ENCODE measurements at places on chromosomes 2 and 18. TPM values are rescaled to one million over a fixed set of nuclear protein-coding genes. Genes with fewer than 3 reads are reported as not detected.

- H3K27ac ChIP-seq: peak overlapping the region; percentile 99
- peak; percentile 80 for DNase-seq
- H3K4me1 ChIP-seq: peaks cover 80% of the 10 kb centered on the region
- H3K27me3 ChIP-seq: no peaks in the 10 kb centered on the region
- peak overlapping the region; percentile 87 for H3K4me3 ChIP-seq
- H3K36me3 ChIP-seq: peaks cover 11% of the 10 kb centered on the region
These were observed 4.9 kb downstream of the ZAP70 start for GRCh38 chr2:97718051-97718882.

The COL3A1 gene
- not detected for total RNA-seq

GRCh38 chr2:240556553-240557100, 1.2 kb downstream of the ANKMY1 start:
- DNase-seq: peak; percentile 65
- H3K27ac ChIP-seq: no peak overlapping the region
- H3K27me3 ChIP-seq: no peaks in the 10 kb centered on the region

DNA sequence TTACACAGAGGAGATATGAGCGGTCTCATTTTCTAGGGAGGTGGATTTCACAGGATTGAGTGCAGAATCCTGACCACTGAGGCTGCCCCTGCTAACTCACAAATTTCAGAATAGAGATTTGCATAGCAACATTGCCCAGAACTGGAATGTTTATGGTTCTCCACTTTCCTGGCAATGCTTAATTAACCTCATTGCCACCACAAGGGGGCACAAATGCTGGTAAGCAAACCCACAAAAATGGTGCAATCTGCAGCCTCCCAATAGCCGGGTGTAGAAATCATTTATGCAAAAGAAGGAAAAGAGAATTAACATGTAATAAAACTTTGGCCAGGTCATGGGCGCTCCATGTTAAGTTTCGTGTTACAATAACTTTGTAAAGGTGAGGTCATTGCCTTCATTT, 112.4 kb downstream of the CYRIA start:
- no peaks in the 10 kb centered on the region for H3K27me3 ChIP-seq
- no peak overlapping the region for H3K27ac ChIP-seq
- H3K4me1 ChIP-seq: no peaks in the 10 kb centered on the region
- DNase-seq: no peak
- H3K4me3 ChIP-seq: no peak overlapping the region

The SLC25A52 gene
- 0.45 TPM for total RNA-seq

DNA sequence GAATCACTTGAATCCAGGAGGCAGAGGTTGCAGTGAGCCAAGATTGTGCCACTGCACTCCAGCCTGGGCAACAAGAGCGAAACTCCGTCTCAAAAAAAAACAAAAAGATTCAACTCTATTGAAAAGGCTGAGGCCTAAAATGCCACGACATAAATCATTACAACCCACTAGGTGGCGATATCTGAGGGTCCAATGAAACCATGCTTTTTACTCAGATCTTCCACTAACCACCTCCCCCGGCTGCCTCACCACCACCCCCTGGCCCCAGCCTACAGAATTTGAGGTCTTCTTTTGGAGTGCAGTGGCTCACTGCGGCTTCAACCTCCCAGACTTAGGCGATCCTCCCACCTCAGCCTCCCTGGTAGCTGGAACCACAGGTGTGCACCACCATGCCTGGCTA, 57.5 kb downstream of the AP1S3 start:
- H3K36me3 ChIP-seq: no peaks in the 10 kb centered on the region
- no peaks in the 10 kb centered on the region for H3K27me3 ChIP-seq
- H3K4me3 ChIP-seq: no peak overlapping the region

The ZDBF2 gene
- total RNA-seq: 6.0 TPM

GRCh38 chr2:23456881-23457760, 72.1 kb downstream of the KLHL29 start:
- H3K4me3 ChIP-seq: no peak overlapping the region
- H3K4me1 ChIP-seq: peaks cover 5% of the 10 kb centered on the region
- no peaks in the 10 kb centered on the region for H3K36me3 ChIP-seq
- H3K27me3 ChIP-seq: peaks cover 12% of the 10 kb centered on the region
- H3K27ac ChIP-seq: no peak overlapping the region

DNA sequence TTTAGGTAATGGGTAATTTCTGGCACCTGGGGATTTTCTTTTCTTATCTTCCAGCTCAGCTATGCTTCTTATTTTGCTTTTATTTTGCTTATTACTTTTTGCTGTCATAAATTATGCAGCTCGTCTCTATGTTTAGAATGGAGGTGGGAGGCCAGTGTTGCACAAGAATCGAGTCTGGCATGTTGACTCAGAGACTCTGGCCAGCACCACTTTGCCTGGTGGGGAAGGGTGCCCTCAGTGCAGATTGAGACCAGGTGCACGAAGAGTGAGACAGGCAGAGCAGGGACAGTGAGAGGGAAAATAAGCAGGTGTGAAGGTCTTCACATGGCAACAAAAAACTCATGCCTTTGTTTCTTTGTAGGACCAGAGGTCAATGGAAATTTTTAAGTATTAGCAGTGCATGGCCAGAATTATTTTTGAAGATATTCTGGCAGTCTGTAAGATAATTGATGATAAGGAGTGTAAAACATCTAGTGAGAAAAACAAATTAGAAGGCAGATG, 59.2 kb upstream of the SLC5A7 start:
- no peak for DNase-seq
- H3K27me3 ChIP-seq: no peaks in the 10 kb centered on the region
- no peak overlapping the region for H3K27ac ChIP-seq

DNA sequence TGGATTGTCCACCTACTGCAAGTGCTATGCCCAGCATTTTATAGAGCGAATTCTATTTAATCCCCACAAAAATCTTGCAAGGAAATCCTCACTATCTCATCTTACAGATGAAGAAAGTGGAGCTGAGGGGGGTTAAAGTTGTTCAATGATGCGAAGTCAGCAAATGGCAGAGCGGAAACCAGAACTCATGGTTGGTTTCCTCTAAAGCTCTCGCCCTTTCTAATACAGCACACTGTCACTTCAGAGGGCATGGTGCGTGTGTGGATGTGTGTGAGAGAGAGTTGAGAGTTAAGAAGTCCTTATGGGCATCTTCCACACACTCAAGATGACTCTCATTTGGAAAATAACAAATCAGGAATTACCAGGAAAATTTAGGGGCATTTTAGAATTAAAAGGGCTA, 78.4 kb downstream of the TGFA start:
- peaks cover 41% of the 10 kb centered on the region for H3K4me1 ChIP-seq
- H3K36me3 ChIP-seq: no peaks in the 10 kb centered on the region
- peak overlapping the region; percentile 42 for H3K27ac ChIP-seq
- no peak for DNase-seq

GRCh38 chr2:235820571-235820970, 326.7 kb downstream of the AGAP1 start:
- H3K4me1 ChIP-seq: no peaks in the 10 kb centered on the region
- peaks cover 4% of the 10 kb centered on the region for H3K36me3 ChIP-seq
- no peak overlapping the region for H3K27ac ChIP-seq

The THAP4 gene
- total RNA-seq: 55.9 TPM

DNA sequence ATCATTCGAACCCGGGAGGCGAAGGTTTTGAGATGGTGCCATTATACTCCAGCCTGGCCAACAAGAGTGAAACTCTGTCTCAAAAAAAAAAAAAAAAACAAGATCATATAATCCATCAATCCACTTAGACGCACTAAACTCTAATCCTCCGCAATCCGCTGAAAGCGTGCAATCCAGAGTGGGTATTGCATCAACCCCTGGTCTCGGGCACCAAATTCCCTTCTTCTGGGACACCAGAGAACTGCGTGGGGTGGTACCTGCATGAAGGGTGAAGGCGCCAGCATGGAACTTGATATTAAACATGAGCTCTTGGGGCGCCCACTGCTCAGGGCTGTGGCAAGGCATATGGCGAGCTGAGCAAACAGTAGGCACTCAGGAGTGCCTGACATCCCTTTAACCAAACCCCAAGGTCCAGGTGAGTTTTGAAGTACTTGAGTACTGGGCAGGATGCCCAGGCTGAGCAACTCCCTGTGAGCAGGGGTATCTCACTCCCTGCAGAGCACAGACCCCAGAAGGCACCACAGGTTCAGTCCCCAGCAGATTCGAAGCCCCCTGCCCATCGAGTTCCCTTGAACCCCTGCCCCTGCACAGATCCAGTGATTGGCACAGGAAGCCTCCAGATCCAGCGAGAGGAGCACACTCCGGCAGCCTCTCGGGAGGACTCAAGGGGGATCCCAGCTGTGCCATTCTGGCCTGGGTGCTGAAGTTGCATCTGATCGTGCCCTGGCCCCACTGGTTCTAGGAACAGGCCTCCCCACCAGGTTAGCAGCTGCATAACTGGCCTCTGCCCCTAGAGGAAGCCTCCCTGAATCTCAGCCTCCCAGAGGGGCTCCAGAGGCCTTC, 8.0 kb downstream of the ALPI start:
- peaks cover 20% of the 10 kb centered on the region for H3K27me3 ChIP-seq
- no peaks in the 10 kb centered on the region for H3K4me1 ChIP-seq
- no peaks in the 10 kb centered on the region for H3K36me3 ChIP-seq
- no peak overlapping the region for H3K27ac ChIP-seq

DNA sequence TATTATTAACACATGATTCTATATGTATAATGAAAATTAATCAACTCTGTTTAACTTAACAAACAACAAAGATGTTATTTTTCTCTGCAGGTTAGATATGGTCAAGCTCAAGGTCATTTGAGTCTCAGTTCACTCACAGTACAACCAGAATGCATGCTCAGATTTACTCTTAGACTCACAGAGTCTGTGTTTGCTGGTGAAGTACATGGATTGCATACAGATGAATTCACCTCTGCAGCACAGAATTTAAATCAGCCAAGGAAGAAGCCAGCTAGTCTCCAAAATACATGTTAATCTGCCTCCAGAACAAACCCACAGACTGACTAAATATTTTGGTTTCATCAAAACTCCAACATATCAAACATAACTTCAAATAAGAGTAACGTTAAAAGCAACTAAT, 424.5 kb downstream of the RAD51AP2 start:
- no peaks in the 10 kb centered on the region for H3K27me3 ChIP-seq
- no peak overlapping the region for H3K27ac ChIP-seq
- DNase-seq: no peak
- H3K4me1 ChIP-seq: no peaks in the 10 kb centered on the region
- H3K36me3 ChIP-seq: no peaks in the 10 kb centered on the region
- no peak overlapping the region for H3K4me3 ChIP-seq

The ITSN2 gene
- total RNA-seq: 80.7 TPM

- no peak overlapping the region for H3K27ac ChIP-seq
- no peak overlapping the region for H3K4me3 ChIP-seq
- H3K27me3 ChIP-seq: no peaks in the 10 kb centered on the region
- DNase-seq: no peak
- peaks cover 6% of the 10 kb centered on the region for H3K36me3 ChIP-seq
These were observed 295.9 kb upstream of the CRIM1 start for GRCh38 chr2:36059691-36060090.

- no peak overlapping the region for H3K4me3 ChIP-seq
- DNase-seq: no peak
- no peaks in the 10 kb centered on the region for H3K4me1 ChIP-seq
These were observed 84.7 kb downstream of the EPAS1 start for GRCh38 chr2:46381871-46382270.

The ACTG2 gene
- total RNA-seq: not detected

- peaks cover 16% of the 10 kb centered on the region for H3K4me1 ChIP-seq
- H3K27me3 ChIP-seq: no peaks in the 10 kb centered on the region
- peak overlapping the region; percentile 20 for H3K27ac ChIP-seq
- DNase-seq: no peak
These were observed 131.0 kb downstream of the BCL2L11 start for GRCh38 chr2:111251711-111252110.

The KCTD1 gene
- total RNA-seq: 4.0 TPM

- no peak for DNase-seq
- no peaks in the 10 kb centered on the region for H3K36me3 ChIP-seq
- H3K27ac ChIP-seq: no peak overlapping the region
- no peak overlapping the region for H3K4me3 ChIP-seq
- H3K4me1 ChIP-seq: peaks cover 12% of the 10 kb centered on the region
These were observed 38.3 kb upstream of the SMAD2 start for GRCh38 chr18:47968721-47969120.

DNA sequence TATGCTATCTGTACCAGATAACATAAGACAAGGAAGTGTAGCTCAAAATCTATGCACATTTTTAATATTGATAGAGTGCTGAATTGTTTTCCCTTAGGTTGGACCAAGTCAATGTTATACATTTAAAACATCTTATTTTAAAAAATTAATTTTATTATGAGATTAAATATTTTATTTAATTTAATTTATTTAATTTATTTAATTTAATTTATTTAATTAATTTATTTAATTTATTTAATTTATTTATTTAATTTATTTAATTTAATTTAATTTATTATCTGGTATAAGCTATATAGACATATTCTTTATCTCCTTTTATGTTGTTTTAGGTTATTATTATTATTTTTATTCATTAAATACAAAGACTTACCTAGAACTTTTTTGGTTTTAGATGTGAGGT, 551.7 kb upstream of the LRRTM1 start:
- no peaks in the 10 kb centered on the region for H3K4me1 ChIP-seq
- no peaks in the 10 kb centered on the region for H3K36me3 ChIP-seq
- H3K27ac ChIP-seq: no peak overlapping the region

GRCh38 chr2:119744335-119744939, 15.3 kb upstream of the PTPN4 start:
- H3K4me3 ChIP-seq: no peak overlapping the region
- peaks cover 45% of the 10 kb centered on the region for H3K27me3 ChIP-seq
- no peaks in the 10 kb centered on the region for H3K36me3 ChIP-seq
- DNase-seq: no peak

- H3K4me1 ChIP-seq: peaks cover 4% of the 10 kb centered on the region
- H3K36me3 ChIP-seq: no peaks in the 10 kb centered on the region
- H3K27me3 ChIP-seq: peaks cover 2% of the 10 kb centered on the region
- H3K27ac ChIP-seq: no peak overlapping the region
These were observed 39.3 kb upstream of the CREB1 start for GRCh38 chr2:207490441-207490840.

The RBM45 gene
- total RNA-seq: 17.4 TPM

GRCh38 chr2:7030810-7031209, 113.6 kb downstream of the RNF144A start:
- H3K4me3 ChIP-seq: no peak overlapping the region
- H3K27ac ChIP-seq: no peak overlapping the region
- no peaks in the 10 kb centered on the region for H3K27me3 ChIP-seq
- H3K4me1 ChIP-seq: peaks cover 7% of the 10 kb centered on the region
- H3K36me3 ChIP-seq: peaks cover 12% of the 10 kb centered on the region

GRCh38 chr2:144464730-144465129, 55.2 kb downstream of the ZEB2 start:
- peaks cover 85% of the 10 kb centered on the region for H3K4me1 ChIP-seq
- no peak overlapping the region for H3K27ac ChIP-seq
- H3K4me3 ChIP-seq: no peak overlapping the region
- H3K36me3 ChIP-seq: peaks cover 27% of the 10 kb centered on the region
- DNase-seq: no peak
- H3K27me3 ChIP-seq: no peaks in the 10 kb centered on the region

- H3K4me1 ChIP-seq: peaks cover 12% of the 10 kb centered on the region
- peaks cover 7% of the 10 kb centered on the region for H3K27me3 ChIP-seq
- no peak overlapping the region for H3K4me3 ChIP-seq
- no peak overlapping the region for H3K27ac ChIP-seq
- H3K36me3 ChIP-seq: no peaks in the 10 kb centered on the region
These were observed 30.0 kb downstream of the PMAIP1 start for GRCh38 chr18:59929621-59930295.

The CFAP221 gene
- total RNA-seq: not detected

- no peak overlapping the region for H3K27ac ChIP-seq
- no peak overlapping the region for H3K4me3 ChIP-seq
- no peak for DNase-seq
- no peaks in the 10 kb centered on the region for H3K36me3 ChIP-seq
These were observed 115.0 kb upstream of the GLS start for GRCh38 chr2:190765386-190766173.

Measured in natural killer cell treated with Interleukin-12 subunit alpha and Interleukin-12 subunit beta and Interleukin-15 and Interleukin-18, amount 100 ng/mL, for 72 hours (primary cell).